ENCODE measurements at places on chromosomes 16 and 17. TPM values are rescaled to one million over a fixed set of nuclear protein-coding genes. Genes with fewer than 3 reads are reported as not detected.

DNA sequence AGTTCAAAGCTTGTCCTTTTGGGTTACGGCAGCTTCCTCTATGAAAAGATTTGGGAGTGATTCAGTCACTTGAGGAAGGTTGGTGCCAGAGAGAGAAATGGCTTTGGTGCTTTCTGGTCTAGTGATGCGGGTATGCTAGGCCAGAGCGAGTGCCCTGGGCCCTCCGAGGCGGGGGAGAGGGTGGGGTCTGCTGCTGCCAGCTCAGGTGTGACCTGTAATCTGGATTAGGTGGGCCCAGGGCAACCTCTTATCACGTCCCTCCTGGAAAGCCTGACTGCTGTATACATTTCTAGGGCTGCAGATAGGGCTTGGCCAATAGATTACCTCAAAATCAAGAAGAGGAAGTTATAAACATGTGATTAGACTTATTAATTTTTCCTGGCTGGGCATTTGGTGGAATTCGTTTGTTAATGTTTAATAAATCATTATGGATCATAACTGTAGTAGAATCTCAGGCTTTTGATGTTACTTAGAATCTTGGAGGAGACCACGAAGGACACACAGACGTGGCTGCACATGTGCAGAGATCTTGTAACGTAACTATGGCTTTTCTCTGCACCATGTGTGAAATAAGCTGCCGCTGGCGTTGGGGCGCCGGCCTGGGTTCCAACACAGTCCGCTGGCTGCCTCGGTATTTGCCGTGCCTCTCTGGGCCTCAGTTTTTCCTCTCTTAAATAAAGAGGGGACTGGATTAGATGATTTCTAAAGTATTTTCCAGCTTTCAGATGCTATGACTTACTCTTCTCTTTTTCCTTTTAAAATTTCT, 1.2 kb downstream of the IRF8 start:
- peaks cover 5% of the 10 kb centered on the region for H3K4me1 ChIP-seq
- H3K4me3 ChIP-seq, result peak overlapping the region; percentile 60
- H3K27me3 ChIP-seq, result no peaks in the 10 kb centered on the region
- DNase-seq, result no peak
- no peak overlapping the region for H3K27ac ChIP-seq
- H3K36me3 ChIP-seq, result no peaks in the 10 kb centered on the region

DNA sequence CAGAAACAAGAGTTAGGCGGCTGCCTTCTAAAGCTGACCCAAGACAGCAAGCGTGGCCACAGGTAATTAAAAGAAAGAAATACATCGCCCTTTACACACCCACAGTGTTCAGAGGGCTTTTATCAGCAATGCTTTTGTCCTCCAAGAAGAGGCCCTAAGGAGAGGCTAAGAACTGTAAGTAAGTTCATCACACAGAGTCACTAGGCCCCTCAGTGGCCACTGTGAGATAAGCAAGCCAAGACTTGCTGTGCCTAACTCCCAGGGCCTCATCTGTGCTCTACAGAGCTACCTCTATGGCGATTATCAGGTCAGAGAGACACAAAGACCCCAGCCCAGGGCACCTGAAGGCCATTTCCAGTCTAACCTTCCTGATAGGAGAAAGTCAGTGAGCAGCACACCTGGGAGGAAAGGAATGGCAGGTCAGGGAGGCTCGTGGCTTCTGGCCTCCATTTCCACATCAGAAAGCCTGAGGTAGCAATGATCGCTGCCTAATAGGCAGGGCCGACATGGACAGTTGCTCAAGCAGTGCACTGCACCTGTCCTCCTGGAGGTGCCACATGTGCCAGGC, 545.2 kb upstream of the CDH11 start:
- no peaks in the 10 kb centered on the region for H3K36me3 ChIP-seq
- no peaks in the 10 kb centered on the region for H3K4me1 ChIP-seq
- H3K27me3 ChIP-seq, result no peaks in the 10 kb centered on the region
- peak; percentile 59 for DNase-seq
- H3K4me3 ChIP-seq, result no peak overlapping the region

DNA sequence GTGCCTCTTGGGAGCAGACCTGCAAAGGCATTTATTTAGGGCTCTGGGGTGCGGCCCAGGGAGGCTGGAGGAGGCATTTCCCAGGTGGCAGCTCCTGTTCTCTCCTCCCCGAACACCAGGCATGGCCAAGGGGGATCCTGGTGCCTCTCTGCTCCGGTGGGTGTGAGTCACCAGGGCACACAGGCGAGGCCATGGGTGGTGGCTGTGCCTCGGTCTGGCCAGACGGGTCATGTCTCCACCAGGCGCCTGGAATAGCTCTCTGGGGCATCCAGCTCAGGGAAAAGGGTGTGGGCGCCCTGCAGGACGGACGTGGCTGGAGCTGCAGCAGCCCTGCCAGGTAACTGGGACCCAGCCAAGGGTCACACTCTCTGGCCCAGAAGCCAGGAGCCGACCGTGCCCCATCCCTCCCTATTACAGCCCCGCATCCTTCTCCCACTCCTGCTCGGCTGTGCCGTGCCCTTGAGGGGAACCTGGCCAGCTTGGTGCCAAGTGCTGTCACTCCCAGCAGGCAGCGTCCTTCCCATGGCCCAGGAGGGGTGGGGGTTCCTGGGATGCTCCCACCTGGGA, 25.8 kb downstream of the SOX8 start:
- H3K4me3 ChIP-seq, result no peak overlapping the region
- H3K36me3 ChIP-seq, result no peaks in the 10 kb centered on the region
- no peaks in the 10 kb centered on the region for H3K4me1 ChIP-seq
- no peak for DNase-seq
- no peak overlapping the region for H3K27ac ChIP-seq
- H3K27me3 ChIP-seq, result no peaks in the 10 kb centered on the region

Gene APRT
- total RNA-seq, result 62.1 TPM

Gene HSPB9
- total RNA-seq, result 9.8 TPM

Gene EPOP
- 19.4 TPM for total RNA-seq

Data from testis (tissue), 5 donors.